Naive thymus-derived CD8-positive, alpha-beta T cell (primary cell): ENCODE measurements at places on chromosomes 1 and 21.

DNA sequence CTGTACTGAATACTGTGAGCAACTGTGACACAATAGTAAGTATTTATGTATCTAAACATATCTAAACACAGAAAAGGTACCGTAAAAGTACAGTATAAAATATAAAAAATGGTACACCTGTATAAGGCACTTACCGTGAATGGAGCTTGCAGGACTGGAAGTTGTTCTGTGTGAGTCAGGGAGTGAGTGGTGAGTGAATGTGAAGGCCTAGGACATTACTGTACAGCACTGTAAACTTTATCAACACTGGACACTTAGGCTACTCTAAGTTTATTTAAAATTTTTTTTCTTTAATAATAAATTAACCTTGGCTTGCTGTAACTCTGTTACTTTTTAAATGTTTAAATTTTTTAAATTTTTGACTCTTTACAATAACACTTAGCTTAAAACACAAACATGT, 24.5 kb upstream of the SHCBP1L start:
- no peaks in the 10 kb centered on the region for H3K4me1 ChIP-seq
- H3K4me3 ChIP-seq = no peak overlapping the region
- H3K27me3 ChIP-seq = peaks cover 14% of the 10 kb centered on the region
- H3K36me3 ChIP-seq = no peaks in the 10 kb centered on the region
- DNase-seq = no peak

- DNase-seq = no peak
- peaks cover 6% of the 10 kb centered on the region for H3K36me3 ChIP-seq
- H3K4me1 ChIP-seq = no peaks in the 10 kb centered on the region
- no peak overlapping the region for H3K27ac ChIP-seq
- no peaks in the 10 kb centered on the region for H3K27me3 ChIP-seq
These were observed 80.6 kb downstream of the GON4L start for GRCh38 chr1:155776414-155776813.

DNA sequence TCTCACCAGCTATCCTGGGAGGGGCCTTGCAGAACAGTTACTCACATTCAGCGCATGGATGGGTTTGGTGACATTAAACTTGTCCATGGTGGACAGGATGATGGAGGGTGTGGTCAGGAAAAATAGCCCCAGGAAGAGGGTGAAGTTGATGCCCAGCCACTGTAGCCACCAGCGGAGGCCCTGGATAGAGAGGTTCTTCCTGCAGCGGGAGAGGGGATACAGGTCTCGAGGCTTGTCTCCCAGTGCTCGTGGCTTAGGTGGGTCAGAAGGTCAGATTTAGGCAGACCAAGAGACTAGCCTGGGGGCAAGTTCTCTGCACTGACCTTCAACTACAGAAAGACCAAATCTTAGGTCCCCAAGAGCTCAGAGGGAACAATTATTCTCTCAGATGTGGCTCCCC, 23.0 kb downstream of the TMEM63A start:
- peaks cover 10% of the 10 kb centered on the region for H3K4me1 ChIP-seq
- H3K36me3 ChIP-seq = peaks cover 4% of the 10 kb centered on the region
- H3K27me3 ChIP-seq = no peaks in the 10 kb centered on the region
- peak overlapping the region; percentile 72 for H3K27ac ChIP-seq
- DNase-seq = no peak

GRCh38 chr1:15908597-15908996, 61.1 kb downstream of the SPEN start:
- H3K4me1 ChIP-seq = no peaks in the 10 kb centered on the region
- no peak for DNase-seq
- H3K36me3 ChIP-seq = no peaks in the 10 kb centered on the region
- H3K4me3 ChIP-seq = no peak overlapping the region
- no peaks in the 10 kb centered on the region for H3K27me3 ChIP-seq

- H3K4me3 ChIP-seq = peak overlapping the region; percentile 92
- H3K27ac ChIP-seq = peak overlapping the region; percentile 92
- H3K27me3 ChIP-seq = no peaks in the 10 kb centered on the region
- H3K36me3 ChIP-seq = no peaks in the 10 kb centered on the region
- H3K4me1 ChIP-seq = peaks cover 48% of the 10 kb centered on the region
These were observed 863 bp downstream of the TARBP1 start for GRCh38 chr1:234478152-234478480.

DNA sequence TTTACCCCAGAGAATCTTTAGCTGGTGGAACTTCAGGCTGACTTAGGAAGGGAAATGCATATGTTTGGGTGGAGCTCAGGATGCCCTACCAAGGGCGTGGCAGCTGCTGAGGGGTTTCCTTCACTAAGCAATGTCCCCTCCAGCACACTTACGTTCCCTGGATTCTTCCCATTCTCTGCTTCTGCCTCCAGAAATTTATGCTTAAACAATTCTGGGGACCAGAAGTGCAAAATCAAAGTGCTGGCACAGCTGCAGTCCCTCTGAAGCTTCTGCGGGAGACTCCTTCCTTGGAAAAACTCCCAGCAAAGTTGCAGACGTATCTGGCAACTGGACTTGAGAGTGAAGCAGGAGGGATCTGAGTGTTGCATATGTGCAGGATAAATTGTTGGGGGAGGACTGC, 402.8 kb downstream of the PCP4 start:
- peaks cover 15% of the 10 kb centered on the region for H3K27me3 ChIP-seq
- no peaks in the 10 kb centered on the region for H3K4me1 ChIP-seq
- DNase-seq = no peak
- H3K27ac ChIP-seq = no peak overlapping the region
- H3K36me3 ChIP-seq = no peaks in the 10 kb centered on the region

DNA sequence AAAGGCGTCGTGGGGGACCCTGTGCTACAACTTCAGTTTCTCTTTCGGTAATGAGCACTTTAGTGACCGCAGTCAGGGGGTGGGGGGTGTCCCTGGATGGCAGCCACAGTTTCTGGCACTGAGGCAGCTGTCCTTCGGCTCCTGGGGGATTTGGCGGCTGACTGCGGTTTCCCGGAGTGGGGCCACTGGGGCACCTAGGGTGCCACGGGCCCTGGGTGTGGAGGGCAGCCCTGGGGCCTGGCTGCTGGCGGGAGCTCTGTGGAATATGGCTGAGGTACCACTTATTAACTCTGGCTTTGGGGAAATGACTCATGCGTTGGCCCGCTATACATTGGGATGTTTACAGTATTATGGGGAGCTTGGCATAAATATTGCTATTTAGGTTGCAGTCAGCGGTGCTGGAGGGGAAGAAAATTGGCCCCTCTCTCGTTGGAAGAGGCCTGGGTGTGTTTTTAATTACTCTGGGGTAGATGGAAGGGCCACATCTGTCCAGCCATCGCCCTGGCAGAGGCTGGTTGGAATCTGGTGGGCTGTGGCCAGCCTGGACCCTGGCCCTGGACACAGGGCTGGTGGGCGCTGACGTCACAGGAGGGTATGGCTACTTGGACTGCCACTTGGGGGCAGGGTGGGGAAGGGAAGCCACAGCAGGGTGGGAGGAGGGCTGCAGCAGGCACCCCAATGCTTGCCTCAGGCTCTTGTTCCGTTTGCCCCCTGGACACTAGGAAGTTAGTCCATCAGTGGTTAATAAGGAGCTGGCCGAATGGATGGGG, 2.0 kb downstream of the EPHB2 start:
- H3K36me3 ChIP-seq = peaks cover 2% of the 10 kb centered on the region
- DNase-seq = no peak
- H3K27me3 ChIP-seq = peaks cover 47% of the 10 kb centered on the region
- H3K27ac ChIP-seq = no peak overlapping the region
- peaks cover 20% of the 10 kb centered on the region for H3K4me1 ChIP-seq

DNA sequence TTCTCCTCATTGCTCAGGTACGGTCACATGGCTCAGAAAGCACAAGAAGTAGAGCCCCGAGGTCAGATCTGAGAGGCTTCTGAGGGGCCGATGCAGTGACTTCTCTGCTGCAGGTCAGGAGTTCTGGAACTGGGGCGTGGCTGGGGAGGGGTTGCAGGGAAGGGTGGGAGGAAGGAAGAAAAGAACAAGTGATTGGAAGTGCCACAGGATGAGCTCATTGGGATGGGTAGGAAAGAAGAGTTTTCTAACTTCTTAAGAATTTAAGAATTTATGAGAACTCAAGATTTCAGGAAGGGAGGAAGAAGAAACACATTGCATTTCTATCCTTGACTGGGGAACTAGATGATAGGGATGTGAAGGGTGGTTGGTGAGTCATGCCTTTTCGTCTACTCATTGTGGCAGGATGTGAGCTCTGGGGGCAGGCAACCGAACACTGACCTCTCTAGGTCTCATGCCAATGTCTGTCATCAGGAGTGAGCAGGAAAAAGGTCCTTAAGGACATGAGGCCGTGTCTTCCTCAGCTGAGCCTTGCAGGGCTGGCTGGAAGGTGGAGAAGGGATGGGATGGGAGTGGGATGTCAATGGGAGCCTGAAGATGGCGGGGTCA, 497 bp downstream of the FCRLB start:
- H3K4me1 ChIP-seq = peaks cover 52% of the 10 kb centered on the region
- no peaks in the 10 kb centered on the region for H3K36me3 ChIP-seq
- DNase-seq = no peak
- H3K27ac ChIP-seq = no peak overlapping the region
- H3K4me3 ChIP-seq = no peak overlapping the region

GRCh38 chr1:172609528-172609927, 49.4 kb upstream of the FASLG start:
- no peak overlapping the region for H3K27ac ChIP-seq
- H3K27me3 ChIP-seq = no peaks in the 10 kb centered on the region
- no peak overlapping the region for H3K4me3 ChIP-seq
- no peak for DNase-seq

DNA sequence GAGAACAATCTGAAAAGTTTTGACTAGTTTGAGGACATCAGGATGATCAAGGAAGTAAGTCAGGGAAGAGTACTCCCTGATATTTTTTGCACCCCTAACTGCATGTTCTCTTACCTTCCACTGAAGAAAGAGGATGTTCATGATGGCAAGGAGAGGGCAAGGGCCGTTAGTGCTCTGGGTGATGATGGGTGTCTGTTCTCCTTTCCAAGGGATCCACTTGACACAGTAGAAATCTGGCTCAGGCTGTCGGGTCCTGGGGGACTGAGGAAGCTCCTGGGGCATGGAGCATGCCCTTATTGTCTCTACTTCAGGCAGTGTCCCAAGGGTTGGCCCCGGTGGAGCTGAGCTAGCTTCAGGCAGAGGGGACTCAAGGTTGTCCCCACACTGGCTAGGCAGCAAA, 4.7 kb downstream of the MINDY1 start:
- H3K36me3 ChIP-seq = peaks cover 54% of the 10 kb centered on the region
- no peak for DNase-seq
- peak overlapping the region; percentile 94 for H3K27ac ChIP-seq
- H3K27me3 ChIP-seq = no peaks in the 10 kb centered on the region
- peaks cover 70% of the 10 kb centered on the region for H3K4me1 ChIP-seq

GRCh38 chr1:57124768-57125446, 159.1 kb upstream of the C8B start:
- no peaks in the 10 kb centered on the region for H3K36me3 ChIP-seq
- H3K27ac ChIP-seq = no peak overlapping the region
- H3K4me1 ChIP-seq = no peaks in the 10 kb centered on the region

GRCh38 chr21:15839026-15839425, 109.2 kb downstream of the USP25 start:
- no peak overlapping the region for H3K27ac ChIP-seq
- H3K4me1 ChIP-seq = no peaks in the 10 kb centered on the region
- peaks cover 25% of the 10 kb centered on the region for H3K36me3 ChIP-seq
- no peaks in the 10 kb centered on the region for H3K27me3 ChIP-seq

DNA sequence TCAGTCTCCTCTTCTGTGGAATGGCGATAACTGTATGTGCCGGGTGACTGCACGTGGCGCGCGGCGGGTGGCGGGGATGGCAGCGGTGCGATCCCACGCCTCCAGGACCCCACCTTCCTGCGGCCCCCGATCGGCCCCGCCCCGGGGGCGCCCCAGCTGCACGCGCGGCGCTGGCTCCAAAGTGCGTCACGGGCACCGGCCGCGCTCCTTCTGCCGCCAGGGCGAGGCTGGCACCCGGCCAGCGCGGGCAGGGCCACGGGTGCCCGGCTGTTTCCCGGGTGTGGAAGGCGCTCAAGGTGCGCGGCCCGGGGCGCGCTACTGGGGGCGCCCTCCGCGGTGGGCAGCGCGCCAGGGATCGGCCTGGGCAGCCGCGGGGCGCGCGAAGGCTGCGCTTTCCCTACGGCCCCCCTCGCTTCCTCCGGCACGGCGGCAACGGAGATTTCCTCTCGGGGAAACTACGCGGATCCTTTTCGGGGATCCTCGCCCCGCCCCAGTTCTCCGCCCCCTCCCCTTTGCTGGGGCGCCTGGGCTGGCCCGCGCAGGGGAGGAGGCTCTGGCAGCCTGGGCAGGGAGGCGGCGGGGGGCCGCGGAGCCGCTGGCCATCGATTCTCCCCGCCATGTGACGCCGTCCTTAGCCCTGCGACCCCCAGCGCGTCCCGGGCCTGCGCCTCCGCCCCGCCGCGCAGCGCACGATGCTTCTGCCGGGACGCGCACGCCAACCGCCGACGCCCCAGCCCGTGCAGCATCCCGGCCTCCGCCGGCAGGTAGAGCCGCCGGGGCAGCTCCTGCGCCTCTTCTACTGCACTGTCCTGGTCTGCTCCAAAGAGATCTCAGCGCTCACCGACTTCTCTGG, at the start of gene EVA1C:
Gene EVA1C (plus strand): TSS at position 545 of the 853 bp plus-strand sequence. CDS start 148 bp downstream, at position 693.
- H3K4me3 ChIP-seq = peak within 1 kb of the TSS; percentile 92
- H3K27ac ChIP-seq = peak within 1 kb of the TSS; percentile 95
- no peaks in the 10 kb centered on the region for H3K27me3 ChIP-seq
- DNase-seq = peak; percentile 77

GRCh38 chr1:70090875-70091274, 114.5 kb downstream of the LRRC40 start:
- no peak overlapping the region for H3K27ac ChIP-seq
- no peak overlapping the region for H3K4me3 ChIP-seq
- H3K36me3 ChIP-seq = no peaks in the 10 kb centered on the region

GRCh38 chr21:45551783-45552695, 9.8 kb upstream of the SLC19A1 start:
- DNase-seq = no peak
- peak overlapping the region; percentile 97 for H3K27ac ChIP-seq
- H3K27me3 ChIP-seq = no peaks in the 10 kb centered on the region

DNA sequence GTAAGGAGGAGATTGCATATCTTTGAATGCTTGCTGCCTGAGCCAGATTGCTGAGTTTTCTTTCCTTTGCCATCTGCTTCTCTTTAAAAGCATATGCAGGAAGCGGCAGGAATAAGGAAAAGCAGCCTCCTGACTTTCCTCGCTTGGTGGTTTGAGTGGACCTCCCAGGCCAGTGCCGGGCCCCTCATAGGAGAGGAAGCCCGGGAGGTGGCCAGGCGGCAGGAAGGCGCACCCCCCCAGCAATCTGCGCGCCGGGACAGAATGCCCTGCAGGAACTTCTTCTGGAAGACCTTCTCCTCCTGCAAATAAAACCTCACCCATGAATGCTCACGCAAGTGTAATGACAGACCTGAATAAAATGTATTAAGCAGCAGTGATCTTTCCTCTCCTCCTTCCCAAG, 1.5 kb downstream of the CORT start:
- peaks cover 5% of the 10 kb centered on the region for H3K36me3 ChIP-seq
- no peak for DNase-seq
- peaks cover 2% of the 10 kb centered on the region for H3K4me1 ChIP-seq
- no peak overlapping the region for H3K4me3 ChIP-seq

- H3K36me3 ChIP-seq = peaks cover 30% of the 10 kb centered on the region
- no peak overlapping the region for H3K27ac ChIP-seq
- no peak overlapping the region for H3K4me3 ChIP-seq
- DNase-seq = no peak
- no peaks in the 10 kb centered on the region for H3K27me3 ChIP-seq
These were observed 103.8 kb downstream of the ADARB1 start for GRCh38 chr21:45178070-45178608.
